Placental epithelial cell (primary cell): ENCODE measurements at places on chromosomes 2 and 18. TPM values are rescaled to one million over a fixed set of nuclear protein-coding genes. Genes with fewer than 3 reads are reported as not detected.

KATNAL2 gene
- 2.3 and 11.0 TPM in 2 replicates for total RNA-seq

DOK6 gene
- total RNA-seq, result under 0.01 TPM in 1 of 2 replicates, not detected in the other

ABCA12 gene
- 2.0 and 12.6 TPM in 2 replicates for total RNA-seq

OSR1 gene
- total RNA-seq, result 114 and 277 TPM in 2 replicates

R3HDM1 gene
- total RNA-seq, result 6.3 and 13.4 TPM in 2 replicates

SATB2 gene
- total RNA-seq, result 0.22 and 1.2 TPM in 2 replicates

REG1B gene
- not detected in 2 replicates for total RNA-seq

FRZB gene
- total RNA-seq, result not detected in 2 replicates

FOXD4L1 gene
- total RNA-seq, result under 0.01 TPM in 1 of 2 replicates, not detected in the other

HOXD3 gene
- not detected in 2 replicates for total RNA-seq

IGFBP2 gene
- 357 and 775 TPM in 2 replicates for total RNA-seq

CCNYL1 gene
- total RNA-seq, result 9.0 and 13.7 TPM in 2 replicates

LIMS2 gene
- 8.2 and 27.9 TPM in 2 replicates for total RNA-seq

FN1 gene
- 15,002 and 24,051 TPM in 2 replicates for total RNA-seq

IL36A gene
- not detected in 2 replicates for total RNA-seq

KCNIP3 gene
- total RNA-seq, result 26.0 and 27.1 TPM in 2 replicates

ATL2 gene
- total RNA-seq, result 29.7 and 36.9 TPM in 2 replicates

ZNF804A gene
- total RNA-seq, result under 0.01 and 0.22 TPM in 2 replicates

LONRF2 gene
- total RNA-seq, result under 0.01 and 0.39 TPM in 2 replicates

MGAT5 gene
- 18.8 and 51.5 TPM in 2 replicates for total RNA-seq

CABYR gene
- total RNA-seq, result 3.5 and 7.4 TPM in 2 replicates

IL18R1 gene
- total RNA-seq, result 1.7 and 4.3 TPM in 2 replicates

TCF4 gene
- total RNA-seq, result 9.8 and 11.8 TPM in 2 replicates

CEBPZOS gene
- total RNA-seq, result 14.4 and 15.3 TPM in 2 replicates

CGREF1 gene
- total RNA-seq, result under 0.01 and 0.33 TPM in 2 replicates

CCBE1 gene
- under 0.01 and 0.11 TPM in 2 replicates for total RNA-seq

ANKRD29 gene
- total RNA-seq, result 0.11 and 0.39 TPM in 2 replicates

SPATA3 gene
- total RNA-seq, result not detected in 2 replicates

MFSD2B gene
- under 0.01 TPM in 1 of 2 replicates, not detected in the other for total RNA-seq

HPCAL1 gene
- 9.4 and 15.4 TPM in 2 replicates for total RNA-seq

ELOA2 gene
- total RNA-seq, result not detected in 2 replicates

MRO gene
- total RNA-seq, result not detected in 2 replicates

CFAP53 gene
- 0.43 and 1.2 TPM in 2 replicates for total RNA-seq

ERBB4 gene
- total RNA-seq, result not detected in 2 replicates

MRPL53 gene
- 24.1 and 31.8 TPM in 2 replicates for total RNA-seq

ATP5F1A gene
- 411 and 912 TPM in 2 replicates for total RNA-seq

HOXD9 gene
- not detected in 2 replicates for total RNA-seq

GCA gene
- 5.9 and 8.4 TPM in 2 replicates for total RNA-seq

ANKRD30B gene
- total RNA-seq, result under 0.01 and 0.11 TPM in 2 replicates

IL36G gene
- total RNA-seq, result not detected in 2 replicates

POLR1A gene
- 10.6 and 25.1 TPM in 2 replicates for total RNA-seq

SERPINB7 gene
- total RNA-seq, result 0.79 and 15.1 TPM in 2 replicates

CTAGE1 gene
- total RNA-seq, result 0.22 TPM in 1 of 2 replicates, not detected in the other

MYOM1 gene
- 0.98 and 1.6 TPM in 2 replicates for total RNA-seq

STPG4 gene
- 1.2 and 2.9 TPM in 2 replicates for total RNA-seq

PDCD1 gene
- total RNA-seq, result not detected in 2 replicates

FAM161A gene
- total RNA-seq, result 1.1 and 2.7 TPM in 2 replicates

MEP1B gene
- total RNA-seq, result under 0.01 and 0.11 TPM in 2 replicates

KANSL1L gene
- total RNA-seq, result 14.4 and 28.3 TPM in 2 replicates

B4GALT6 gene
- total RNA-seq, result 5.4 and 6.7 TPM in 2 replicates

RGPD4 gene
- total RNA-seq, result not detected in 2 replicates

COL4A3 gene
- total RNA-seq, result 0.39 and 0.43 TPM in 2 replicates

DSG2 gene
- 203 and 237 TPM in 2 replicates for total RNA-seq

EMILIN1 gene
- 5.2 and 24.7 TPM in 2 replicates for total RNA-seq

LOXHD1 gene
- not detected in 2 replicates for total RNA-seq

DSC2 gene
- 69.5 and 81.7 TPM in 2 replicates for total RNA-seq

MROH2A gene
- not detected in 2 replicates for total RNA-seq

C2orf81 gene
- total RNA-seq, result 3.1 and 4.1 TPM in 2 replicates
